Dermis microvascular lymphatic vessel endothelial cell (primary cell): ENCODE measurements at places on chromosomes 7 and 10. TPM values are rescaled to one million over a fixed set of nuclear protein-coding genes. Genes with fewer than 3 reads are reported as not detected.

Gene PKD1L1
- 0.77 and 1.6 TPM in 2 replicates for total RNA-seq

Gene ZNF239
- total RNA-seq: 0.13 and 0.25 TPM in 2 replicates

Gene MYL10
- not detected in 2 replicates for total RNA-seq

Gene PLEKHA1
- total RNA-seq: 21.7 and 25.9 TPM in 2 replicates

Gene ZNF679
- not detected in 2 replicates for total RNA-seq

Gene TWIST1
- total RNA-seq: not detected in 2 replicates

Gene FRG2B
- not detected in 2 replicates for total RNA-seq

Gene PPP1R3C
- total RNA-seq: 0.13 TPM in 2 replicates

Gene SHTN1
- total RNA-seq: 1.5 and 2.1 TPM in 2 replicates

Gene TACC2
- 3.4 and 3.7 TPM in 2 replicates for total RNA-seq

Gene MUC3A
- 0.13 TPM in 1 of 2 replicates, not detected in the other for total RNA-seq

Gene AKR1C8
- total RNA-seq: not detected in 2 replicates

Gene GUSB
- 37.7 and 83.2 TPM in 2 replicates for total RNA-seq

Gene HTR7
- under 0.01 and 0.13 TPM in 2 replicates for total RNA-seq

Gene ZNF503
- 0.26 and 1.4 TPM in 2 replicates for total RNA-seq

Gene SH2D4B
- under 0.01 and 0.13 TPM in 2 replicates for total RNA-seq

Gene ADRA2A
- total RNA-seq: not detected in 2 replicates

Gene SLC29A4
- 0.64 and 2.1 TPM in 2 replicates for total RNA-seq

Gene TAS2R40
- total RNA-seq: not detected in 2 replicates

Gene VPS37D
- total RNA-seq: 2.7 and 3.8 TPM in 2 replicates

Gene TAS2R41
- not detected in 2 replicates for total RNA-seq

Gene KCND2
- 0.13 and 0.38 TPM in 2 replicates for total RNA-seq

Gene WASHC2C
- 24.5 and 26.6 TPM in 2 replicates for total RNA-seq

Gene PNLIPRP3
- under 0.01 TPM in 1 of 2 replicates, not detected in the other for total RNA-seq

Gene SAMD9
- 10.3 and 11.3 TPM in 2 replicates for total RNA-seq

Gene CXCL12
- total RNA-seq: 0.77 and 2.3 TPM in 2 replicates

Gene SEMA3D
- total RNA-seq: 9.4 and 11.0 TPM in 2 replicates

Gene OR2A5
- not detected in 2 replicates for total RNA-seq

Gene AVPI1
- 3.0 and 5.3 TPM in 2 replicates for total RNA-seq

Gene IL6
- total RNA-seq: 0.25 and 0.39 TPM in 2 replicates

Gene PRKRIP1
- 8.0 and 10.6 TPM in 2 replicates for total RNA-seq

Gene LRRC17
- 0.77 and 0.89 TPM in 2 replicates for total RNA-seq

Gene MMRN2
- 82.2 and 108 TPM in 2 replicates for total RNA-seq
